ENCODE measurements at places on chromosomes 1 and 21. TPM values are rescaled to one million over a fixed set of nuclear protein-coding genes. Genes with fewer than 3 reads are reported as not detected.
A peak's percentile ranks its signal among the peaks of the same experiment; 100 is the strongest.

- H3K36me3 ChIP-seq, result no peaks in the 10 kb centered on the region
- no peaks in the 10 kb centered on the region for H3K27me3 ChIP-seq
- no peak overlapping the region for H3K27ac ChIP-seq
- no peak overlapping the region for H3K4me3 ChIP-seq
These were observed 52.5 kb downstream of the LRRC8D start for GRCh38 chr1:89873288-89873687.

DNA sequence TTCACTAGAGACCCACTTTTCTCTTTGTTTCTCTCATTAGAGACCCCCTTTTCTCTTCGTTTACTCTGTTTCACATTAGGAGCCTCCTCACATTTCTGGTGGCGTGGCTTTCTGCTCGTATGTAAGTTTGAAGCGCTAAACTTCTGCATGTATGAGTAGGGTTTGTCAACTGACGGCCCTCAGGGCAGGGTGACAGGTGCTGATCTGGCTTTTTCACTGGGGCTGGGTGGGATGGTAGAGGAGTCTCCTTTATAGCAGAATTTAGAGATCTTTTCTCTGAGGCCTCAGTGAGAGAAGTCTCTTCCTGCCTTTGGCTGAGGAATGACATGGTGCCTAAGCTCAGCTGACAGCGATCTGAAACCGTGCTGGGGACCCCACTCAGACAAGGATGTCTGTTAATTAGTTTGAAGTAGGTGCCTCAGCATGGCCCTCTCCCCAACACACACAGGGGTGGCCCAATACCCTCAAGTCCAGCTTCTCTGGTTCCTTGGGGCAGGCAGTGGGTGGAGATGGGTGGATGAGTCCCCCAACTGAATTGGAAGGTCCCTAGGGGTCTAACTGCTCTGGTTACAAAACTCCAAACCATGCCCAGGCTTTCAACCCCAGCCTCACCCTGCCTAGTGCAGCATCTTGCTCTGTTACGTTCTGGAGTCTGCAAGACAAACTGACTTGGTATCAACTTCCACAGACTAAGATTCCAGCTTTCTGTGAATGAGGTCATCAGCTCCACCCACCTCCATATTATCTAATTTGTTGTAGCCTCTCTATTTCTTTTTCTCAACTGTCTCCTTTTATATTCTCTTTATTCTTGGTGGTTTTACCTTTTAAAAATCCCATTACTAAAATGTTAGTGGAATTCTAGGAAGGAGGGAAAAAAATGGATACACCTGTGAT, 3.2 kb downstream of the SLC1A7 start:
- H3K4me3 ChIP-seq, result no peak overlapping the region
- H3K27ac ChIP-seq, result peak overlapping the region; percentile 1
- H3K27me3 ChIP-seq, result no peaks in the 10 kb centered on the region
- DNase-seq, result no peak
- no peaks in the 10 kb centered on the region for H3K36me3 ChIP-seq

ZMPSTE24 gene
- 40.8 TPM for total RNA-seq

GRCh38 chr1:209569455-209570207, 13.9 kb upstream of the CAMK1G start:
- no peak overlapping the region for H3K27ac ChIP-seq

DNA sequence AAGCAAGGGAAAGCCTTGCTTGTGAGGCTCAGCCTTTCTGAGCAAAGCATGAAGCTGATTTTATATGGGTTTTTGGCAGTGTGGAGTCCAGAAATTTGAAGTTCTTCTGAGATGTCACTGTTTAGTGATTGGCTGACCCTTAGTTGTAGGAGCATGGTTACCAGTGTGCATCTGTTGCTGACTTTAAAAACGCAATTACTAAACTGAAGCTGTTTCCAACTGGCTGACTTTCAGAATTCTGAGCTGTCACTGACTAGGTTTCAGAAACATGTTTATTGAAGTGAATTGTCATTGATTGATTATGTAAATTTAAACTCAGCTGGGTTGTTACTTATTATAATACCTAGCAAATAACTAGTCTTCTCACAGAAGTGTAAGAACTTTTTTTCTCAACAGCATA, 89.4 kb downstream of the PDE4B start:
- no peaks in the 10 kb centered on the region for H3K36me3 ChIP-seq
- no peaks in the 10 kb centered on the region for H3K27me3 ChIP-seq
- no peak for DNase-seq
- H3K4me3 ChIP-seq, result no peak overlapping the region

- peaks cover 98% of the 10 kb centered on the region for H3K4me1 ChIP-seq
- H3K27ac ChIP-seq, result peak overlapping the region; percentile 98
- no peak for DNase-seq
These were observed 17.1 kb upstream of the A3GALT2 start for GRCh38 chr1:33338048-33338439.

DNA sequence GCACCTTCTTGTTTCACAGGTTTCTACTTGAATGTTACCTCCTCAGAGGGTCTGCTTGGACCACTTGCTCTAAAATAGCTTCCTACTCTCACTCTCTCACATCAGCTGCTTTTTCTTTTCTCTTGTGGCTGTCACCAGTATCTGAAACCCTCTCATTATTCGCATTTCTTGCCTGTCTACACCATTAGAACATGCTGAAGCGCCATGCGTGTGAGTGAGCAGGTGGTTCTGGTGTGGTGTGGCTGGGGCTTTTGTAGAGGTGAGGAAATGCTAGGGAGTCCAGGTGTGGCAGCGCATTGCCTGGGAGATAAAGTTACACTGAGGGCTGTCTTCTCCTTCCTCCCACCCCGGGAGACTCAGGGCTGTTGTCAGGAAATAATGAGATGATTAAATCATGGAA, 4.1 kb downstream of the ZNF362 start:
- no peak overlapping the region for H3K4me3 ChIP-seq
- no peaks in the 10 kb centered on the region for H3K36me3 ChIP-seq
- H3K27me3 ChIP-seq, result no peaks in the 10 kb centered on the region
- no peak overlapping the region for H3K27ac ChIP-seq

GRCh38 chr1:212221801-212222200, 63.4 kb upstream of the PPP2R5A start:
- no peak overlapping the region for H3K27ac ChIP-seq
- no peak for DNase-seq
- H3K27me3 ChIP-seq, result no peaks in the 10 kb centered on the region
- H3K36me3 ChIP-seq, result no peaks in the 10 kb centered on the region

DNA sequence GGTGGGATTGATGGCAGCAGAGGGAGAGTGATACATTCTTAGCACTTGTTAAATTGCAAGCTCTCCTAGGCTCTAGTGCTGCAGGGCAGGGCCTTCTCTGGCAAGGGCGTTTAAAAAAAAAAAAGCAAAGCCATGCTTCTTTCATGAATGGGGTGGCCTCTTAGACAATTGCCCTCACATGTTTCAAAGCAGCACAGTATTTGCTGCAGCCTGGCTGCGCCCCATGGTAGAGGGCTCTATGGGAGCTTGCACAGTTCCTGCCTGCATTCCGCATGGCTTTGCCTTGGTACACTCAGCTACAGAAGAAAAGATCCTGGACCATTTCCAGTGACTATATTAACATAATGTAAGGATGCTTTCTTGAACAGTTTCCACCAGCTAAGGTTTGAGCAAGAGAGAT, 267.2 kb downstream of the ZNF648 start:
- no peaks in the 10 kb centered on the region for H3K27me3 ChIP-seq
- no peak overlapping the region for H3K4me3 ChIP-seq
- no peaks in the 10 kb centered on the region for H3K4me1 ChIP-seq

DNA sequence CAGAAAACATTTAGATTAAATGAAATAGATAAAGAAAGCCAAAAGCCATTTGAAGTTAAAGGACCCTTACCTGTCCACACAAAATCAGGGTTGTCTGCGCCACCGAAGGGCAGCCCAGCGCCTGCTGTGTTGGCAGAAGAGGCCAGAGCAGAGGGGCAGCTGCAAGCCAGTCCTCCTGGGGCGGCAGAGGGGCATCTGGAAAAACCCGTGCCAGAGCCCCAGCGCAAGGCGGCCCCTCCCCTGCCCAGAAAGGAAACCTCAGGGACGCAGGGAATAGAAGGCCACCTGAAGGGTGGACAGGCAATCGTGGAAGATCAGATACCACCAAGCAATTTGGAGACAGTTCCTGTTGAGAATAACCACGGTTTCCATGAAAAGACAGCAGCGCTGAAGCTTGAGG, 10.7 kb downstream of the NDUFV3 start:
- H3K27ac ChIP-seq, result no peak overlapping the region
- no peaks in the 10 kb centered on the region for H3K4me1 ChIP-seq
- H3K27me3 ChIP-seq, result no peaks in the 10 kb centered on the region
- no peak for DNase-seq
- peaks cover 34% of the 10 kb centered on the region for H3K36me3 ChIP-seq

- no peak overlapping the region for H3K27ac ChIP-seq
- no peaks in the 10 kb centered on the region for H3K27me3 ChIP-seq
- no peaks in the 10 kb centered on the region for H3K36me3 ChIP-seq
- no peaks in the 10 kb centered on the region for H3K4me1 ChIP-seq
- H3K4me3 ChIP-seq, result no peak overlapping the region
These were observed 97.8 kb downstream of the BEND5 start for GRCh38 chr1:48678710-48679505.

DNA sequence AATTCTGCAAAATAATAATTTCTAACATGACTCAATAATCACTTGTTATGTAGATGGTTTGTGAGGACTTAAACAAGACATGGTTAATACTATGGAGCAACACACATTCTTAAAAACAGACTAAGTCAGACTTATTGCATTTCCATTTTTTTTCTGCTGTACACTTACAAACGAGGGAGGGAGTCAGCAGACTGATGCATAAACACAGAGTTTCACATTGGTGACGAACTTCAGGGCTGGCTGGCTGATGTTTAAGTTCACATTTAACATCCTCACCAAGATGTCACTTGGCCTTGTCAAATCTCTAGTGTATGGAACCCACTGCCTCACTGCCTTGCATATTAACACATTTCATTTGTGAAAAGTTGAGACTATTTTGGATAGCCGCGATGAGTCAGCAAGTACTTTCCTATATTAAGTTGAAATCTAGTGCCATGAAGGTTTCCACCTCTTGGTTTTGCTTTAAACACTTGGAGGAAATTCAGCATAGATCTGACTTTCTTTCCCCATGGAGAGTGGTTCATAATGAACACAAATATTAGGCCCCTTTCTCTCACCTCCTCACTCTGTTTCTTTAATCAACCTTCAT, 337.5 kb upstream of the RUNX1 start:
- no peaks in the 10 kb centered on the region for H3K36me3 ChIP-seq
- no peak for DNase-seq
- no peaks in the 10 kb centered on the region for H3K4me1 ChIP-seq
- no peaks in the 10 kb centered on the region for H3K27me3 ChIP-seq
- H3K4me3 ChIP-seq, result no peak overlapping the region

DENND2D gene
- total RNA-seq, result 45.0 TPM

CRYZL1 gene
- 33.7 TPM for total RNA-seq

GRCh38 chr1:60281360-60281932, 207.9 kb upstream of the C1orf87 start:
- no peak overlapping the region for H3K27ac ChIP-seq
- H3K27me3 ChIP-seq, result no peaks in the 10 kb centered on the region
- H3K4me1 ChIP-seq, result peaks cover 10% of the 10 kb centered on the region

- no peaks in the 10 kb centered on the region for H3K27me3 ChIP-seq
- H3K36me3 ChIP-seq, result no peaks in the 10 kb centered on the region
- H3K4me3 ChIP-seq, result no peak overlapping the region
- H3K4me1 ChIP-seq, result no peaks in the 10 kb centered on the region
- no peak overlapping the region for H3K27ac ChIP-seq
These were observed 1128.2 kb downstream of the PLA2G4A start for GRCh38 chr1:187956975-187957374.

DNA sequence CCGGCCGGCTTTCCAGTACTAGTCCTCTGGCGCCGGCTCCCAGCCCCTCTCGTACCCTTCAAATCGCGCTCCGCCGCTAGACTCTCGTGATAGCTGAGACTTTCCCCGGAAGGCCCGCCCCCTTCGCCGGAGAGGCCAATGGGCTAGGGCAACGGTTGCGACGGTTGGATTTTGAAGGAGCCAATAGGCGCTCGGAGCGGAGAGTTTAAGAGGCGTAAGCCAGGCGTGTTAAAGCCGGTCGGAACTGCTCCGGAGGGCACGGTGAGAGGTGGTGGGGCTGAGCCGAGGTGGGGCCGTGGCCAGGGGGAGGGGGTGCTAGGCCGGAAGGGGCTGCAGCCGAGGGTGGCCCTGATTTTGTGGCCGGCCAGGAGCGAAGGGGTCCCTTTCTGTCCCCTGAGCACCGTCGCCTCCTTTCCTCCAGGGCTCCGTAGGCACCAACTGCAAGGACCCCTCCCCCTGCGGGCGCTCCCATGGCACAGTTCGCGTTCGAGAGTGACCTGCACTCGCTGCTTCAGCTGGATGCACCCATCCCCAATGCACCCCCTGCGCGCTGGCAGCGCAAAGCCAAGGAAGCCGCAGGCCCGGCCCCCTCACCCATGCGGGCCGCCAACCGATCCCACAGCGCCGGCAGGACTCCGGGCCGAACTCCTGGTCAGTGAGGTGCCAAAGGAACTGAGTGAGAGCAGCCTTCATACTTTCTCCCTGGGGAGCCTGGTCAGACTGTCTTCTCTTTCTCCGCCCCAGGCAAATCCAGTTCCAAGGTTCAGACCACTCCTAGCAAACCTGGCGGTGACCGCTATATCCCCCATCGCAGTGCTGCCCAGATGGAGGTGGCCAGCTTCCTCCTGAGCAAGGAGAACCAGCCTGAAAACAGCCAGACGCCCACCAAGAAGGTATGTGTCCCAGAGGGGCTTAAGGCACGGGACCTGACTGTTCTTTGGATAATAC, at the start of gene CDC20:
Gene CDC20, plus strand, starts transcription at position 236 of the 948 bp plus-strand sequence. Its CDS starts 235 bp downstream, at position 471.
- H3K4me1 ChIP-seq, result peaks cover 29% of the 10 kb centered on the region
- H3K36me3 ChIP-seq, result peaks cover 8% of the 10 kb centered on the region
- H3K27ac ChIP-seq, result peak within 1 kb of the TSS; percentile 90
- no peaks in the 10 kb centered on the region for H3K27me3 ChIP-seq
- DNase-seq, result peak; percentile 100

DNA sequence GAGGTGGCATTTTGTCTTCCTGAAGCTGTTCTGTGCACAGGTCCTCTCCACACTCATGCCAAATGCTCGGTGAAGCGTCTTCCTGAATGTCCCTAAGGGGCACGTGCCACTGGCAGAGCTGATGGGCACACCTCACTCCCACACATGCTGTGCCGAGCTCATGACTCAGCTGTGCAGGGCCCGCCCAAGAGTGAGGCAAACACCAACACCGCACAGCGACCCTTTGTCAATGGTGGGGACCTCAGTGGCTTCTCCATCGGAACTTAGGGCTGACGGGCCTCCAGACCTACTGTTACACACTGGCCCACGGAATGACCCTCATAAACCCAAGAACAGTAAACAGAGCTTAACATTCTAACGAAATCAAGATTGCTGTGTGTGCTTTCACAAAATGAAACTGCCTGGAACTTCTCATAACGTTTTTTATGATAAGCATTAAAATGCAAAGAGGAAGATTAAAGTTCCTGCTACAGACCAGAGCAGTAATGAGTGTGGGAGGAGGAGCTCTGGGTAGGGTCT, 89.3 kb downstream of the SIM2 start:
- DNase-seq, result peak; percentile 69
- peak overlapping the region; percentile 28 for H3K27ac ChIP-seq
- no peaks in the 10 kb centered on the region for H3K27me3 ChIP-seq
- H3K4me1 ChIP-seq, result peaks cover 10% of the 10 kb centered on the region
- no peaks in the 10 kb centered on the region for H3K36me3 ChIP-seq
